Activated CD8-positive, alpha-beta memory T cell treated with anti-CD3 and anti-CD28 coated beads for 48 hours (primary cell): ENCODE measurements at places on chromosomes 1 and 21.

DNA sequence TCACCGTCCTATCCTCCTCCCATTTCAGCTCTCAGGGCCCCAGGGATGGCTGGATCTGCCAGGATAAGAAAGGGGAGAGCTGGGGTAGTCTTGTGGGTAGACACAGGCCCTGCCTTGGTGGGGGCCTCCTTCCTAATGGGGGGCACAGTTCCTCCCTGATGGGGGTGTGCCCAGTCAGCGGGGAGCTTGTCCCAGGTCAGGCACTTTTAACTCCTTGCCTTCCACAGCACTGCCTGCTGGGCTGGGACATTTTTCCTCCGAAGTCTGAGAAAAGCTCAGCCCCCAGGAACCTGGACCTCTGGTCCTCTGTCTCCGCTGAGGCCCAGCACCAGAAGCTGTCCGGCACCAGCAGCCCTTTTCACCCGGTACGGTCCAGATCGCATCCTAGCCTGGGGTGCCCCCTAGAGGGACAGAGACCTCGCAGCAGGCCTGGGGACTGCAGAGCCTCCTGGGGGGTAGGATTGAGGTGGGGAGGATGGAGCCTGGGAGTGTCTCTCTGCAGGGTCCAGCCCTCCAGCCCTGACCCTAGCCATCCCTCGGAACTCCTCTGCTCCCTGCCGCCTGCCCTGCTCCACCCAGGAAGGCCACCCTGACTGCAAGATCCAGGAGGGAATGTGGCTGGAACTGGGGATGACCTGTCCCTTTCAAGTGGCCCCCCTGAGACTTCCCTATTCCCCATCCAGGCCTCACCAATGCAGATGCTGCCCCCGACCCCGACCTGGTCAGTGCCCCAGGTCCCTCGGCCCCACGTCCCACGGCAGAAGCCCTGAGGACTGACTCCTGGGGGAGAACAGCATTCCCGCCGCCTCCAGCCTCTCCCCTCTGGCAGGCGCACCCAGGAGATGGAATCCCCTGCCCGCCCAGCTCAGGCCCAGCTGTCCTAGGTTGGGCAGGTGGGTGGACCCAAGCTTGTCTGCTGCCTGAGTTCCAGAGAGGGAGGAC lies 12.0 kb downstream of the MIIP start:
- no peak for DNase-seq

GRCh38 chr1:183019139-183019740 lies 4.0 kb upstream of the LAMC1 start:
- no peak for DNase-seq

DNA sequence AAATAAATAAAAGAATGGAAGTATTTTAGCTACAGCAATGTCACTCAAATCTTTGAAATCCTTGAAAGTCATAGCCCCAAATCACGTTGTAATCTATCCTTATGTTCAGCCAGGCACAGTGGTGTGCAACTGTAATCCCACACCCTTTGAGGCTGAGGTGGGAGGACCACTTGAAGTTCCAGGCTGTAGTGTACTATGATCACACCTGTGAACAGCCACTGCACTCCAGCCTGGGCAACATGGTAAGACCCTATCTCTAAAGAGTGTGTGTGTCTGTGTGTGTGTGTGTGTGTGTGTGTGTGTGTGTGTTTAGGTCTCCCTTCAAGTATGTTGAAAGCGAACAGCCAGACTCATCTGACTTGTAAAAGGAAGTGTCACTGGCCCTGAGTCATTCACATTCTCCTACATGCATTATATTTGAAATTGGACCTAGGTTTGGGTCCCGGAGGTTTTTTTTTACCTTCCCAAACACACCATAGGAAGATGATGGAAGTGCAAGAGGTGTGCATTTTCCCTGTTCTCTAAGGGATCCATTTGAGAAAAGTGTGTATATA lies 50.1 kb downstream of the ZNF281 start:
- DNase-seq = no peak

GRCh38 chr1:27448982-27449381 lies 41.0 kb downstream of the WASF2 start:
- DNase-seq = no peak

GRCh38 chr1:165898837-165899236 lies 71.4 kb downstream of the UCK2 start:
- DNase-seq = no peak

DNA sequence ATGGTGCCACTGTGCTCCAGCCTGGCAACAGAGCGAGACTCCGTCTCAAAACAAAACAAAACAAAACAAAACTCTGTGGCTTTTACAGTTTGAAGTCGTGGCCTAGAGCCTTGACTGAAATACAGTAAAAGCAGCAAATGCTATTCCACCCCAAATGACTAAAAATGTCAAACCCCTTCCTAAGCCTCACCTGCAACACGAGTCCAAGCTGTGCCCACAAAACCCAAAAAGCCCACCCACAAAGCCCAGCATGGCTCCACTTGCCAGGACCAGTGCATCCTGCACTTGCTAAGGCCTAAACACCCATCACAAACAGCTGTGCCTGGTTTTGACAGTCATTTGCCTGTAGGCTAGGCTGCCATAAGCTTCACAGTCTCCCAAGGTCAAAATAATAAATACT lies 21.3 kb downstream of the VAV3 start:
- no peak for DNase-seq

- no peak for DNase-seq
Measured at GRCh38 chr1:117795190-117795589, 134.2 kb downstream of the GDAP2 start.

- no peak for DNase-seq
Measured at GRCh38 chr1:4265836-4266235, 365.8 kb upstream of the C1orf174 start.

GRCh38 chr1:48229317-48229716 lies 6.8 kb downstream of the SLC5A9 start:
- no peak for DNase-seq

DNA sequence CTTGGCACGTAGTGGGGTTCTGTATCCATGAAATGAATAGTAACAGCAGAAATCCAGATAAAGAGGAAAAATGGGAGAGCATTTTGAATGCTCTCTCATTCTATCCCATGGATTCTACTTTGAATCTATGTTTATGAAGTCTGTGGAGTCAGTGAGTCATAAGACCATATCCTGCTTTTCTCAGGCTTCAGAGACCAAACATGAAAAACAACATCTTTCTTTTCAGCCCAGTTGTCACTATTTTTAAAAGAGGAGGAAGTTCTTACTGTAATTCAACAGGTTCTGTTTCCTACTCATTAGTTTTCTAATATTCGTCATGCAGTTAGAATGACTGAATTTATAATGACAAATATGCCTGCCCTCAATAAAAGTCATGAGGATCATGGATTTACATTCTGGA lies 39.4 kb upstream of the CD55 start:
- DNase-seq = no peak

GRCh38 chr1:164735315-164736052 lies 176.5 kb downstream of the PBX1 start:
- no peak for DNase-seq

- DNase-seq = no peak
Measured at GRCh38 chr1:200912737-200913407, 18.2 kb downstream of the INAVA start.

DNA sequence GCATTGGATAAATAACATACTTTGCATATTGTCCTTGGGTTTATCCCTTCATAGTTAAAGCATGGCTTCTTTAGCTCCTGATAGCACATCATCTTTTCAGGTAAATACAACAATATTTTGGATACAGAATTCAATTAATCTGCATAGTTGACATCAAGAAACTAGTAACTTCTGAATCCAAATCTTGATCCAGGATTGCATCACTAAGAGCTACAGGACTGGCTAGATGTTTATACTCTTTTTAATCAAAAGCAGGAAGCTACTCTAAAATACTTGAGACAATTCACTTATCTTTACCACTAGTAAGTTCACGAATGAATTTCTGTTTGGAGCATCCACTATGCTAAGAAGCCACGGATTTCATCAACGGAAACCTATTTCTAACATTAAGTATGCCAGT lies 54.2 kb upstream of the SLC44A3 start:
- no peak for DNase-seq

- DNase-seq = no peak
Measured at GRCh38 chr1:29444782-29445729, 208.7 kb downstream of the PTPRU start.
